Foreskin fibroblast (primary cell): ENCODE measurements at places on chromosomes 7 and 10.

GRCh38 chr7:121107923-121108498 lies 119.5 kb downstream of the CPED1 start:
- DNase-seq: peak; percentile 84

- no peak for DNase-seq
Observed at GRCh38 chr7:7512861-7513597, 22.6 kb downstream of the COL28A1 start.

DNA sequence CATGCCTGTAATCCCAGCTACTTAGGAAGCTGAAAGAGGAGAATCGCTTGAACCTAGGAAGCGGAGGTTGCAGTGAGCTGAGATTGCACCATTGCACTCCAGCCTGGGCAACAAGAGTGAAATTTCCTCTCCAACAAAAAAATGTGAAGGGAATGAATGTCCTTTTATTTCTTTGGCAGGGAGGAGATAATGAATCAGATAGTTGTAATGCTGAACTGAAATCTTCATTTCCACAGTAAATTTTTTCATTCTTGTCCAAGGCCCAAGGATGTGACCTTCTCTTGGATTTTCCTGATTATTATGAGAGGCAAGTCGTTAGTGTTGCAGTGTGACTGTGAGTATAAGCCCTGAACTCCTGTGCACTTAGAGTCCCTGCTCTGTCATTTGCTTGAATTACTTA lies 13.6 kb downstream of the STAMBPL1 start:
- DNase-seq: peak; percentile 42

GRCh38 chr7:84022684-84023308 lies 171.8 kb downstream of the SEMA3A start:
- DNase-seq: no peak

DNA sequence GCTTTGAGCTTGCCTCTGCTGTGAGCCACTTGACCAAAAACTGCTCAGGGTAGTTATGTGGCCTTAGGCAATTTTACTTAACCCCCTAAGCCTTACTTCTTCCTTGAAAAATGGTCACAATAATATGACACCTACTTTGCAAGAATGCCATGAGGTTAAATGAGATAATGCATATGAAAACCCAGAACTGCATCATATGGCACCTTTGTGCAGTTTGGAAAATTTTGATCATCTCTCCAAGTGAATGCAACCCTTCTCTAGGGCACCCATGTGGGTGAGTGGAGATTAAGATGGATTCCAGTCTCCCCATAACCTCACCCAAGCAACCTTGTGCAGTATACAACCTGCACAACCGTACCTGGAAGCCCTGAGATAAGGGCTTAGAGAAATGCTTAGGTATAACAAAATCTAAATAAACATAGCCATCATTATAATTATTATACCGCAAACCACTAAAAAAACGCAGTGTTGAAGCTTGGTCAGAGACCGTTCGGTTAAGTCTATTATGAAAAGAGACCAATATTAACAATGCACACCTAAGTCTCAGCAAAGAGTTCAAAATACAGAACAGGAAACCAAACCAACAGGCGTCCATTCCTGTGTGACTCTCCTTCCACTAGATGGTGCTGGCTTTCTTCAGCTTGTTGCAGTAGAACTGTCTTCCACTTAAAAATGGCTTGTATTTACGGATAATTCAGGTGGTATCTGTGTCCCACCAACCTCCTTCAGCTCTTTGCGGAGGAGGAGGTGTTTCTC lies 21.0 kb upstream of the ASB15 start:
- DNase-seq: peak; percentile 26

- no peak for DNase-seq
Observed at GRCh38 chr10:6270951-6271350, 68.2 kb downstream of the PFKFB3 start.

DNA sequence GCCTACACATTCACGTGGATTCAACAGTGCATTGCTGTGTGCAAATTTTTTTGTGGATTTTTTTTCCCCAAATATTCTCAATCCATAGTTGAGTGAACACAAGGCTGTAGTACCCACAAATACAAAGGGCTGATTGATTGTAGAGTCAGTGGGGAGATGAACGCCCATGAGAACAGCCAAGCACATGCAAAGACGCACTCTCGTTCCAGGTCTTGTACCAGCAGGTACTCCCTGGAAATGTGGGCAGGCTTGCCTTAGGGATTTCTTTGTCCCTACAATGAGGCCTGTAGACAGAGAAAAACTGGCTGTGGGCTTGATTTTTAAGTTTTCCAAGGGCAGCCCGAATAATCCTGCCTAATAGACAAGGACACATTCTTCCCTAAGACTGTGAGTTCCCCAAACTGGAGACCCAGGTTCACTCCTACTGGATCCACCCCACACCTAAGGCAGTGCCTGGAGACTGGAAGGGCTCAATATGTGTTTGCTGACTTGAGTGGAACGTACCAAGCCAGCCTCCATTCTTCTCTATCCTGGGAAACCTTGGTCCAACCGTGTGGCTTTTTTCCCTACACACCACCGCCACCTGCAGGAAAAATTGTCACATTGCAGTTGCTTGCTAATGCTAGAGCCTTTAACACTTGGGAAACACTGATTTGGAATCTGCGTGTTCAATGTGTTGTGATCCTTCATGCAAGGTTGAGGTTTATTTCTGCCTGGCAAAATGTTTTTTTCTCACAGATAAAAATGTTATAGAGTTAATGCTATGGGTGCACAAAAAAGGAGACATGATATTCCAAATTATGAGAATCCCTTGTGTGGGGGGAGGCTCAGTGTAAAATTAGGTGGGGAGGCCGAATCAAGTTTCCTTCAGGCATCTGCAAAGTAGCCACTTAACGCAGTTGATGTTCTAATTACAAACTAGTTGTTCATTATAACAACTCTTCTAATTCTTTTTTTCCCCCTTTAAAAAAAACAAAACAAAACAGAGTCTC lies 49.3 kb downstream of the PPP1R17 start:
- peak; percentile 58 for DNase-seq

DNA sequence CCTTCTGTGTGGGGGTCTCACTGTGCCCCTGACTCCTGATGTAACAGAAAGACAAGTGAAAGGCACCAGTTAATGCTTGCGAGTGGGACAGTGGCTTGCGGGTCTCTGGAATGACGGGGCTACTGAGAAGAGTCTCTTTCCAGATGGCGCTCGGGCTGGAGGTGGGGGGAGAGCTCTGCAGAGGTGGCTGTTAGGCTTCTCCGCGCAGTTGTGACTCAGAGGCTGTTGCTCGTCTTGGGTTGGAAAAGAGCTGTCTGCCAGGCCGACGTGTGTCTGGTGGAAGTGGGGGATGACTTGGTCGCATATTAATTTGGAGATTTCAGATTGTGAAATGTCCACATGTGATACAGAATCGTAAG lies 27.9 kb upstream of the SH2B2 start:
- DNase-seq: no peak

DNA sequence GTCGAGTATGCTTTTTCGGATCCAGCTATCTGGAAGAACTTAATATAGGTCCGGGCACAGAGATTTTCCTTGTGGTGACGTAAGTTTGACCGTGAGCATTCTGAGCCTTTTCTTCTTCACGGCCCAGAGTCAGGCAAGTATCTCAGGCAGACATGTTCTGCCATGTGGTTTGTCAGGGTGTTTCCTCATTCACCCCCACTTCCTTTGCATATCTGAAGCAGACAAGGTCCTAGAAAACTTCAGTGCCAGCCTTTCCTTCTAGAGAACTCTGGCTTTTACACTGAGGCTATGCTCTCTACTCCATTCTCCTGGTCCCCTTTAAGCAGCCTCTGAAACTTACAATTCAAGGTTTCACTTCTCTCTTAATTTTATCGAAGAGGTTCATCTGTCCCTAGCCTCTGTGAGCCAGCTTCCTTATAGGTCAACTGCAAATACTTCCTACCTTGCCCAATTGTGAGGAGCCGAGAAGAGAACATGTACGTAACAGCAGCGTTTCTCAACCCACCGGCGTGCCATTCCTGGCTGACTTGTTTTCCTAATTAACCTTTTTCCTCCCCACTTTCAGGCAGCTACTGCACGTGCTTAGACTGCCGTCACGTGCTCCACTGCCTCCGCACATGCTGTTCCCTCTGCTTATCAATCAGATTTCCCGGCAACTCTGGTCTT lies 47.3 kb downstream of the CDCA7L start:
- DNase-seq: no peak

DNA sequence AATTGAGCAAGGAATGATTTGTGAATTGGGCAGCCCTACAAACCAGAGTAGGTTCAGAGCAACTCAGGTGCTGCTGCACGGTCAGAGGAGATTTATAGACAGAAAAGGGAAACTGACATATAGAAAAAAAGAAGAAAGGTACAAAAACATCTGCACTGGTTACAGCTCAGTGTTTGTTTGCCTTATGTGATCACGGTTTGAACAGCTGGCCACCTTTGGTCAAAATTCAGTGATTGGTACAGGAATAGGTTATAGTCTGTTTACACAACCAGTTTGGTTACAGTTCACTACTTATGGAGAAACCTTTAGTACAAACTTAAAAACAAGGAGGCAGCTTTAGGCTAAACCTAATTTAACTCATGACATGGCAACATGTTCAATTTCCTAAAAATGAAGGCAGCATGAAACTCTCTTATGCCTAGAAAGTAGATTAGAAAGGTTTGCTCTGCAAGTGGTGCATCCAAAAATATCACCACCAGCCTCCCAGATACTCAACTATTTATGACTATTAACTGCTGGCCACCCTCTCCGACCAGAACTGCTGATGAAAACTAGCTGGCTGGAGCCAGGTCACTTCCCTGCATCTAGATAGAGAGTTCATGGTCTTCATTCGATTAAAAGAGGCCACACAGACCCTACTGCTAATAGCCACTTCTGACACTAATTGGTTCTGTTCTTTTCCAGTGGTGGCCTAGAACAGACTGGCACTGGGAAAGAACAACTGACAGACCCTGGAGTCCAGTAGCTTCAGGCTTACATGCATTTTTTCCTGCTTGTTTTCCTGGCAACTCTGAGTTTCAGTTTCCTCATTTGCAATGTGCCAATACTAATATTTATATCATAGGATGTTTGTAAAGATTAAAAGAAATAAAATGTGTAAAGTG lies 548.0 kb downstream of the CCSER2 start:
- no peak for DNase-seq

- DNase-seq: no peak
Observed at GRCh38 chr7:25617214-25617613, 388.9 kb upstream of the NPVF start.

DNA sequence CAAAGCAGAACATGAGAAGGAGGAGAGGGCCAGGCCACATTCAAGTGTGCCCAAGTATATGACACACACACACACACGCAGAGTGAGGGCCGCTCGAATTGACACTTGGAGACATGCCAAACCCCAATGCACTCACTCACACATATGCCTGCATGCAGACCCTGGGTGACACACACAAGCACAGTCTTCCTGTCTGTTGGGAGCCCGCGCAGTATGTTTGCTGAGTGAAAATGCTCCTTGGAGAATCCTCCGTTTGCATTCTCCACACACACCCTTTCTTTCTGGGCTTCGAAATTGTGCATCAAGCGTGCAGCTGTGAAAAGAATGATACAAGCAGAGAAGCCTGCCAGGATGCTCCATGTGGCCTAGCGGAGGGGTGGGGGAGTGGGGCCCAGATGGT lies 120.9 kb downstream of the PLXNA4 start:
- DNase-seq: no peak

DNA sequence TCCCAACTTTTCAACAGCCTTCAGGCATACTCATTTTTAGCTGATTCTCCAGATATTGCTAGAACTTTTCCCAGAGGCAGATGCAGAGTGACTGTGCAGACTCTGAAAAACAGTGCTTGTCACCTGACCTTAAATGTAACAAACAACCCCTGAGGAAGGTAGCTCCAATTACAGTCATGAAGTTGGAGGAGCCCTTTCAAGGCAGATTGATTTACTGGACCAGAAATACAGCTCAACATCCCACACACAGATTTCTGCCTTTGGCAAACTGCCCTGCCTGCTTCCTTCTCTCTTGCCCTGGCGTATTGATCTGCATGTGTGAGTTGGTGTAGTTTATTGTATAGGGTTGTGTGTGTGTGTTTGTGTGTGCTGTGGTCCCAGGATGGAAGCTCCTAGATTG lies 38.5 kb downstream of the PYROXD2 start:
- DNase-seq: no peak

- DNase-seq: peak; percentile 75
Observed at GRCh38 chr10:57696641-57697040, 571.1 kb downstream of the IPMK start.

DNA sequence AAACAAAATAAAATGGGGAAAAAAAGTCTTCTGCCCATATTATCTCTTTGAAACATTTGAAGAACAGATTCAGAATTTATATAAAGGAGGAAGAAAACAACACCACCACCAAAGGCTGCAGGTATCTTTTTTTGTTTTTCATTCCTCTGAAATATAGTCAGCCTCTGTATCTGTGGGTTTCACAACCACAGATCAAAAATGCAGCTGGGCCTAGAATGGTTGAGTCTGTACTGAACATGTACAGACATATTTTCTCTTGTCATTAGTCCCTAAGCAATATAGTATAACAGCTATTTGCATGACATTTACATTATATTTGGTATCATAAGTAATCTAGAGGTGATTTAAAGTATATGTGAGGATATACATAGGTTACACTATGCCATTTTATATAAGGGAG lies 559.7 kb upstream of the LRRN3 start:
- DNase-seq: no peak

- DNase-seq: peak; percentile 74
Observed at GRCh38 chr10:100529475-100530298, at the start of gene NDUFB8. Gene NDUFB8 (minus strand): TSS chr10:100529871. CDS start chr10:100529851, 20 bp downstream.
